ENCODE measurements at places on chromosomes 1 and 21.

DNA sequence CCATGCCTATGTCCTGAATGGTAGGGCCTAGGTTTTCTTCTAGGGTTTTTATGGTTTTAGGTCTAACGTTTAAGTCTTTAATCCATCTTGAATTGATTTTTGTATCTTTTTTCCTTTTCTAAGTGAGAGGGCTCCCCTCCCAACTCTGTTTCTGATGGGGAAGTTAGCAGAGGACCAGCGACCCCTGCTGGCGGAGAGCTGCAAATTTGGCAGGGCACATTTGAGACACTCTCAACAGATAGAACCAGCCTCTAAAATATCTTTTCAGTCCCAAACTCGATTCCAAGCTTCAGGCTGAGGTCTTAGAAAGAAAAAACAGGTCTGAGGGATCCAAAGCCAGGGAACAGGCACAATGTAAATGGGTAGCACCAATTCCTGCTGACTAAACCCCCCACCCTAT lies 32.5 kb downstream of the LRRC3 start:
- DNase-seq: no peak

GRCh38 chr1:247322849-247323586 lies 8.6 kb downstream of the ZNF496 start:
- DNase-seq: no peak

GRCh38 chr1:115647507-115647906 lies 5.7 kb downstream of the VANGL1 start:
- no peak for DNase-seq

GRCh38 chr21:45014747-45015468 lies 59.5 kb upstream of the ADARB1 start:
- no peak for DNase-seq

- DNase-seq: no peak
Measured at GRCh38 chr1:170927955-170928840, 7.1 kb upstream of the MROH9 start.

- no peak for DNase-seq
Measured at GRCh38 chr1:81409780-81410274, 390.9 kb upstream of the ADGRL2 start.

DNA sequence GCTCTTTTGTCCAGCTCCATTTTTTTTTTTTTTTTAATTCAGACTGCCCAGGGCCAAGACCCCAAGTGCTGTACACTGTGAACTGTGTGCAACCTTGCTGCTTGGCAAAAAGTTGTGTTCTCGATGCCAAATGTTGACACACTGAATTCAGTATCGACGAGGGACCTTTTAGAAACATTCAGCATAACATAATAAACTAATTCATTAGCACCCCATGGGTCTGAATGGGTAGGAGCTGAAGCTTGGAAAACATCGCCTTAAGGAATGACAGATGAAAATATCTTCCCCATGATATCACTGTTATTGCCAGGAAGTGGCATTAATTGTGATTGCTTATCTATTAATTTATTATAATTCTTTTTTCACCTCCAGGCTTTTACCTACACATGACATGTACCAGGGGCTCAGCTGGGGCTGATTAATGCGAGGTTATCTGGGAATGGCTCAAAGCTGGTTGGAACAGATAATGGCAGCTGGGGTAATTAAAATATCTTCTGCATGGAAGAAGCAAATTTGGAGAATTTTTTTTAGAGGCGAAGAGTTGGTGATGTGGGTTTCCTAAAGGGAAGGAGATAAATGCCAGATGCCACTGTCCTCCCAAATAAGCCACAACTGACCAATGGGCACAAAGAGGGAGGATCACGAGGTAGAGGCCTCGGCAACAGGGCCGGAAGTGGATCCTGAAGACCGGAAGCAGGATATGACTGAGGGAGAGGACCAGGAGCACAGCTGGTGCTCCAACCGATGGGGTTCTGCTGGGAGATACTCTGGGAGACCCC lies 169.3 kb downstream of the GRIK3 start:
- no peak for DNase-seq

- no peak for DNase-seq
Measured at GRCh38 chr1:221468546-221468945, 273.3 kb downstream of the DUSP10 start.

DNA sequence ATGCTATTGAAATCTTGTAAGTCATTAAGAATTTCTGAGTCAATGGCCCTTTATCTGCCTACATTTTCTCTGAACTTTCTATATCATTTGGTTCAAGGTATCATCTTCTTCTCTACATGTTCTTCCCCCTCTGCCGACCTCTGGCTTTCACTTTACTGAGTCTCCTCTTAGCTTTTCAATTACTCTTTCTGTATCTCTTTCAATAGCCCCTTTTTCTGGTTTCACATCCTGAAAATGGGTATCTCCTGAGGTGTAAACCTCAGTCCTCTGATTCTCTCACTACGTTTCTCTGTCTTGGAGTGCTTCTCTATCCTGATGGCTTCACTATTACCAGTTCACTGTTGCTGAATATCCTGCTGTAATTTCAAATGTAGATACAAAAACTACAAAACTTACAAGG lies 98.9 kb downstream of the LYST start:
- DNase-seq: no peak

- no peak for DNase-seq
Measured at GRCh38 chr1:64865105-64865757, 101.1 kb downstream of the JAK1 start.

GRCh38 chr1:165371588-165372225 lies 15.2 kb upstream of the LMX1A start:
- DNase-seq: no peak

DNA sequence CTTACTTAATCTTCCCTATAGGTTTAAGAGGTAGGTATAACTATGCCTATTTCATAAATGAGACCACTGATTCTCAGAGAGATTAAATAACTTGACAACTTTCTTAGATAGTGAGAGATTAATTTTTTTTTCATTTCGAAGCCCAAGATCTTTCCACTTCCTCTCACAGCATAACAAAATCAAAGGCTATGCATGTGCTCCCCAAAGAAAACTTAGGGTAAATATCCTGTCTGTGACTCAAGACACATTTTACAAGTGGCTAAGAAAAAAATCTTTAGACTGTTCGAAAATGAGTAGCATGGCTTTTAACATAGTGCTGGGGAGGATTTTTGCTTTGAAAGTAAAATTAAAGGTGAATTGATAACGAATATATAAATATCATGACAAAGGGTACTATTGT lies 8.2 kb upstream of the C1orf141 start:
- no peak for DNase-seq

GRCh38 chr1:101706366-101706765 lies 290.4 kb downstream of the OLFM3 start:
- DNase-seq: no peak

- DNase-seq: no peak
Measured at GRCh38 chr1:245045087-245045881, 109.5 kb upstream of the KIF26B start.

GRCh38 chr1:172646653-172647052 lies 12.2 kb upstream of the FASLG start:
- no peak for DNase-seq

DNA sequence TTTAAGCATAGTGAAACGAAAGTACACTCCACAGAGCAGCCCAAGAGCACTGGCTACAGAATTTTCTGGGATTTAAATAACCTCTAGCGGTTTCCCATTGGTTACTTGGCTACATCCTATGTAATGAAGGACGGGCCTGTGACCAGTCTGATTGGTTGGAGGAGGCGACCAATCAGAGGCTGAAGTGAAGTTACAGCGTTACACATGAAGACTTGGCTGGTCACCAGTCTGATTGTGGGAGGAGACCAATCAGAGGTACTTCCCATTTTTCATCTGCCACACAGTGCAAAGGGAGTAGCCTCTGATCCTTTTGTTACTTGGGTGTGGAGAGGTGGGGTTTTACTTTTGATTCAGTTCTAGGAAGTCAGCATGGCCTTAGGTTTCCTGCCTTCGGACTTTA lies 142.7 kb upstream of the SERTAD4 start:
- DNase-seq: no peak

GRCh38 chr1:157798211-157798610 lies 21.3 kb upstream of the FCRL2 start:
- DNase-seq: no peak

DNA sequence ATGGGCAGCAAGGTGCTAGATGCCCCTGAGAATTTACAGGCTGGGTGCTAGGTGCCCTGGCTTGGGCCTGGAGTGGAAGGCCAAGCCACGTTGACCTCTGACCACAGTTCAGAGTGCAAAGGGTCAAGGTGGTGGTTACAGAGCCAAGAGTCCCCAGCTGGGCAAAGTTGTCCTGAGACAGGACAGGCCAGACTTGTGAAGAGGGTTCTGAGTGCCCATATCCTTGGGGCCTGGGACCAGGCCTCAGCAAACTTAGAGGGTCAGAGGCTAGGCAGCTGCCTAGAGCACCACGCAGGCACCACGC lies 18.9 kb upstream of the SELENON start:
- DNase-seq: no peak

DNA sequence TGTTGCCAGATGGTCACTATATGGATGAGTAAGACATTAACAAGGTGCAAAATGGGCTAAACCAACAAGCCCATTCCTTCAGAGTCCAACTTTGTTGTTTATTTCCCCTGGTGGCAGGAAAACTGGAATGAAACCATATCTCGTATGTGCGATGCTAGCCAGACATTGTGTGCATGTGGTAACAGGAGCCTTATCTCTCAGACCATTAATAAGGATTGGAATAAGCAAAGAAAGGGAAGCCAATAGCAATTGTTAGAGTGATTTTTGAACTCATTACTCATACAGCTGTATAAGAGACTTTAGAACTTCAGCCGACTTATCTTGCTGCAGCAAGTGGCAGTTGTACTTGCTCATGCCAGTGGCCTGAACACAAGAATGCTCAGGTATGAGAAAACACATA lies 30.0 kb upstream of the HMCN1 start:
- no peak for DNase-seq

- DNase-seq: no peak
Measured at GRCh38 chr1:95504321-95504720, 270.3 kb downstream of the RWDD3 start.

- DNase-seq: no peak
Measured at GRCh38 chr1:94265011-94265422, 27.6 kb upstream of the ARHGAP29 start.

DNA sequence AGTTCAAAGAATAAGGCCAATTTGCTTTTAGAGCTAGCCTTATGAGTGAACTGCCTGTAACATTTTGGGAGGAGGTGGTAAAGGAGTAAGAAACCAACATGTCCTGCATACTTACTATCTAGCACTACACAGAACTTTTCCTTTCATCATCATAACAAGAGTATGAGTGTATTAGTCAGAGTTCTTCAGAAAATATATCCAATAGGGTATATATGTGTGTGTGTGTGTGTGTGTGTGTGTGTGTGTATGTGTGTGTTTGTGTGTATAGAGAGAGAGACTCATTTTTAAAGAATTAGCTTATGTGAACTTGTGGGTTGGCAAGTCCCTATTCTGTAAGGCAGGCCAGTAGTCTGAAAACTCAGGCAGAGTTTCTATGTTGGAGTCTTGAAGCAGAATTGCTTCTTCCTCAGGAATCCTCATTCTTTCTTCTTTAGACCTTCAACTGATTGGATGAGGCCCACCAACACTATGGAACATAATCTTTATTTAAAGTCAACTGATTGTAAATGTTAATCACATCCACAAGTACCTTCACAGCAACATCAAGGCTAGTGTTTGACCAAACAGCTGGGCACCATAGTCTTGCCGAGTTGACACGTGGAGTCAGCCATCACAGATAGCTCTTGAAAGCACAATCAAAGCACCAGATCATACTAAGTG lies 121.9 kb downstream of the CYYR1 start:
- no peak for DNase-seq

DNA sequence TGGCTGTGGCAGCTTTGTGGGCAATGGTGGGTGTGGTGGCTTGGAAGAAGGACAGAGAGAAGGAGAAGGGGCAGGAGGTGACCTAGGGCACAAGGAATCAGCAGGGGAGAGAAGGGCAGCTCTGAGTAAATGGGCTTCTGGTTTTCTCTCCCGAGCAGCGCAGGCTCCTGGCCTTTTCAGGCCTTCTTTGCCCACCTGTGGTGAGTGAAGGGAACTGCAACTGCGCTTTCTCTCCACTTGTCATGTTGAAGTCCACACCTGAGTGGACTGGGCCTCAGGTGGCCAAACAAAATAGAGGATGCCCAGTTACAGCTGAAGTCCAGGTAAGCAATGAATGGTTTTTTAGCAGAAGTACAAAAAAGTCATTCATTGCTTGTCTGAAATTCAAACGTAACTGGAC lies 29.4 kb upstream of the KCNA10 start:
- DNase-seq: no peak

DNA sequence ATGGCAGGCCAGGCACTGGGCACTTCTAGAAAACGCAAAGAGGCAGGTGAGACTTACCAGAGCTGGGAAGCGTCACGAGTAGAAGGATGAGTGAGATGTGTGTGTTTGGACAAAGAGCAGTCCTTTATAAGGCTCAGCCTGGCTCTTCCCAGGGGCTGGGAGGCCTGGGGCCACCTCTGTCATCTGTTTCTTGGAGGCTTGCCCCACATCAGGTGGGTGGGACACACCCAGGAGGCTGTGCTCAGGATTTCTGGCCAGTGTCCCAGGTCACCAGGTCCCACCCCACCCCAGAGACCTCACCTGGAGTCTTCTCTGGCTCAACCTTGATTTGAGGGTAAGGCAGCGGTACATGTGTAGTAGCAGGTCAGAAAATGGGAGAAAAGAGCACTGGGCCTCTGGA lies at the start of gene S100A7:
Gene S100A7, minus strand, starts transcription at position 101 of the 400 bp plus-strand sequence. CDS start 1,638 bp downstream, outside the sequence.
- no peak for DNase-seq

DNA sequence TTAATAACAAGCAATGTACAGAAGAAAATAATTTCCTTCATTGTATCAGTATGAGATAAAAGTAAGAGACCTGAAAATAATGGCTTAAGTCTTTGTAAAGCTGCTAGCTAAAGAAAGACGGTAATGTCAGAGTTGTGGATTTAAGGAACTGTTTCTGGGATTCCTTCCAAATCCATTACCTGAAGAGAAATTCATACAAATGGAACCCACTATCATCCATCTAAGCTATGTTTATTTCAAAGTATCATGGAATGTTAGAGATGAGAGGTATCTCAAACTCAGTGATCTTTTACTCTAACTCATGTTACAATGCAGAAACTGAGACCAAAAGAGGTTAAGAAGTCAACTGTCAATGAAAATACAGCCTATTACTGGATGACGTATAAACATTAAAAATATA lies 197.7 kb downstream of the DENND1B start:
- no peak for DNase-seq

- DNase-seq: no peak
Measured at GRCh38 chr1:238944028-238944427, 442.3 kb upstream of the CHRM3 start.

DNA sequence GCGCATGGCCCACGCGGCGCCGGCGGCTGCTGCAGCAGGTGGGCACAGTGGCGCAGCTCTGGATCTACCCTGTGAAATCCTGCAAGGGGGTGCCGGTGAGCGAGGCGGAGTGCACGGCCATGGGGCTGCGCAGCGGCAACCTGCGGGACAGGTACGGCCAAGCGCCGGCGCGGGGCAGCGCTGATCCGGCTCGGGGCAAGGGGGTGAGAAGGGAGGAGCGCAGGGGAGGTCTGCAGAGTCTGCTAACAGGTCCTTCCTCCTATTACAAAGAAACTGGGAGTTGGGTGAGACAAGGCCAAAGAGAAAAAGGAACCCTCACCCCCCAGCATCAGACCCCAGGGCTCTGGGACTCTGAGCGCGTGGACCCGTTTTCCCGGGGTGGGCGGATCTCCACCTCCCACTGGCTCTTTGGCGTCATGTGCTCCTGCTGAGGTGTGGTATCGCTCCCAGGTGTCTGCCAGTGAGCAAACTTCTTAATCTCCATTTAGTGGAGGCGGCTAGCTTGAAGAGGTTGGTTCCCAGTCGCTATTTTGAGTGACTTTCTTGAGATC lies 431 bp downstream of the MTARC1 start:
- DNase-seq: no peak

- no peak for DNase-seq
Measured at GRCh38 chr1:8682573-8682972, 134.9 kb downstream of the RERE start.
